Fibroblast of lung (primary cell): ENCODE measurements at places on chromosomes 1 and 21. TPM values are rescaled to one million over a fixed set of nuclear protein-coding genes. Genes with fewer than 3 reads are reported as not detected.

DNA sequence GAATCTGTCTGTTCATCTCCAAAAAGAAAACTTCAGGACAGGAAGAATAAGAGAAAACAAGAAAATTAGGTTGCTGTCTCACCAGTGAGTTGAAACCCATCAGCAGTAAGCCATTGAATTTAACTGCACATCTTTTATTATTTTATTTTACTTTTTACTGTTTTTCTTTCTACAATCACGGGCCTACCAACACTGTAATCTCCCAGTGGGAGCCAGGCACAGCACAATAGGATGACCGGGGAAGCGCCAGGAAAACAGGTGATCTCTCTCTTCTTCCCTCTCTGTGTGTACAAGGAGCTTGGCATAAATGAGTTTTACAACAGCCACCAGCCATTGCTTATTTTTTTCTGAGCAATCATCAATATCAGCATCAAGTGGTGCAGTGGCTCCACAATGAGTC is 113.1 kb upstream of the ESRRG start:
- no peaks in the 10 kb centered on the region for H3K4me1 ChIP-seq
- no peaks in the 10 kb centered on the region for H3K36me3 ChIP-seq
- no peak for DNase-seq
- no peak overlapping the region for H3K27ac ChIP-seq
- H3K27me3 ChIP-seq, result no peaks in the 10 kb centered on the region

- H3K4me3 ChIP-seq, result no peak overlapping the region
- peak overlapping the region; percentile 48 for H3K27ac ChIP-seq
- H3K36me3 ChIP-seq, result no peaks in the 10 kb centered on the region
- no peaks in the 10 kb centered on the region for H3K27me3 ChIP-seq
Observed at GRCh38 chr1:67732750-67733151, 47.8 kb downstream of the GADD45A start.

DNA sequence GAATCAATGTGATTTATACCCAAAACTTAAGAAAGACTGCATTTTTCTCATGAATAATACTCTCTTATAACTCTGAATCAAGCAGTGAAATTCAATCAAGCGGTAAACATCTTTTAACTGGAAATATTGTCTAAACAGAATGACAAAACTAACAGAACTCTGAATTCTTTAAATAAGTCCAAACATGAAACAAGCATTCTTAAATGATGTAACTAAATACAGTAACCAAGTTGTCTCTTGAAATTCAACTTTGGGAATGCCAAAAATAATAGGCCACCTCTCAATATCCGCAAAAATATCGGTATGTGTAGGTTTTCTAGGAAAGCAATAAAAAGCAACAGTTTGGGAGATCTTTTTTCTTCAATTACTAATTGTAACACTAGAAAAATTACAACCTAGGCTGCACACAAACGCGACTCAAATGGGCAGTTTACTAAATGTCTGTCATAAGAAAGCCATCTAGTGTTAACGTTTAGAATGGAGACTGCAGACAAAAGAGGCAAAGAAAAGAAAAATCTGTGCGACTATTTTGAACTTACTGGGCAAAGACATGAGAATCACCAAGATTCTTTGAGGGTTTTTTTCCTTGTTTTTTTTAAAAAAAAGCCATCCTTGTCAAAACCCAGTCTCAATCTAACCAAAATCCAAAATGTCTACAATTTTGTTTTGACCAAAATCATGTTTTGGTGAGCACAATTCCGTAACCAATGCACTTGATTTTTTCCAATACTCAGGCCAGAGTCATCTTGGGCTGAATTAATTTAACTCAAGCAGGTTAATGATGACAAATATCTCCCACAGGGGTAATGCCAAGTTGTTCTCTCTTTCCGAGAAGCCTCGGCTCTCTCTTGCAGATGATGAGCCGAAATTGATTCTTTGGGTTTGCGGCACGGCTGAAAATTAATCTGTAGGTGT is 1.3 kb downstream of the SIPA1L2 start:
- H3K4me1 ChIP-seq, result no peaks in the 10 kb centered on the region
- peak overlapping the region; percentile 58 for H3K4me3 ChIP-seq
- peak; percentile 54 for DNase-seq
- peaks cover 11% of the 10 kb centered on the region for H3K27me3 ChIP-seq
- no peaks in the 10 kb centered on the region for H3K36me3 ChIP-seq

DNA sequence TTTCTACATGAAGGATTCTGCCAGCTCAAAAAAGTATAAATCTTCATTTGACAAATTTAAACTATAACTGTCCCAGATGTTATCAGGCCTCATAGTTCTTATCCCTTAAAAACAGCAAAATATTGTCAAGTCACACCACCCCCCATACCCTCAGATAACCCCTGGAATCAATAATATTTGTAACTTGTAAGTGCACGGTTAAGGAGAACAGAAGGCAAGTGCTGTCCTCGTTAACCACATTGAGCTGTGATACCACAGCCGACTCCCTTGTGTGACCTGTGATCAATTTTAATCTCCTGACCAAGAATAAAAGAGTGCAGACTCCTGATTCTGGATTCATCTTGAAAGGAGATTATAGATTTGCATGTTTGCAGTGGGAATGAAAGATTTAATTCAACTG is 310.7 kb downstream of the DPYD start:
- H3K36me3 ChIP-seq, result no peaks in the 10 kb centered on the region
- H3K4me3 ChIP-seq, result no peak overlapping the region
- H3K27me3 ChIP-seq, result no peaks in the 10 kb centered on the region

GRCh38 chr1:6065093-6065858 is 19.6 kb downstream of the KCNAB2 start:
- H3K27ac ChIP-seq, result no peak overlapping the region
- H3K4me1 ChIP-seq, result no peaks in the 10 kb centered on the region
- no peaks in the 10 kb centered on the region for H3K36me3 ChIP-seq
- no peaks in the 10 kb centered on the region for H3K27me3 ChIP-seq

GRCh38 chr1:67175530-67176087 is 9.4 kb downstream of the IL23R start:
- no peak overlapping the region for H3K27ac ChIP-seq
- H3K4me1 ChIP-seq, result no peaks in the 10 kb centered on the region
- H3K36me3 ChIP-seq, result no peaks in the 10 kb centered on the region
- DNase-seq, result no peak

DNA sequence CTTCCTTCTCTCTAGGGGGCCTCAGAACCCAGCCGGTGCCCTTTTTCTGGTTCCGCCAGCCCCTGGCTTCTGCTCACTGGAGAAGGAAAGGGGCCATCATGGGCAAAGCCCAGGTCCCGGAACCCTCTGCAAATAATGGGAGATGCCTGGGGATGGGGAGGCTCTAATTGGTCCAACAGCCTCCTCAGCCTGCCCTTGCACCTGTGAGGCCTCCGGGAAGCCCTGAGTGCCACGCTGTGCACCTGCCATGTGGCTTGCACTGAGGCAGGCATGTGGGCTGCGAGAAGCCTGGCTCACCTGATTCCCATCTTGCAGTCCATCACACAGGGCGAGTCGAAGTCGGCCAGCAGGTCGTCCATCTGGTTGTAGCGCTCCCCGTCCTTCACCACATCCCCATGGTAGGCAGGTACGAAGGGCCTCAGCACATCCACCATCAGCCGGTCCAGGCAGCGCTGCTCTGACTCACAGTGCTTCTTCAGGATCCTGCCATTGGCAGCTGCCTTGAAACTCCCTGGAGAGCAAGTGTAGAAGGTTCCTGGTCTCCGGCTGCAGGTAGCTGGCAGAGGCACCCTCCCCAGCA is 92.1 kb downstream of the ITPKB start:
- peaks cover 15% of the 10 kb centered on the region for H3K4me1 ChIP-seq
- peaks cover 10% of the 10 kb centered on the region for H3K36me3 ChIP-seq
- H3K4me3 ChIP-seq, result no peak overlapping the region
- H3K27ac ChIP-seq, result no peak overlapping the region
- DNase-seq, result no peak

GRCh38 chr21:35323947-35324346 is 274.8 kb upstream of the RUNX1 start:
- peak overlapping the region; percentile 11 for H3K27ac ChIP-seq
- peak; percentile 16 for DNase-seq
- H3K27me3 ChIP-seq, result no peaks in the 10 kb centered on the region
- H3K36me3 ChIP-seq, result no peaks in the 10 kb centered on the region
- H3K4me3 ChIP-seq, result no peak overlapping the region

DNA sequence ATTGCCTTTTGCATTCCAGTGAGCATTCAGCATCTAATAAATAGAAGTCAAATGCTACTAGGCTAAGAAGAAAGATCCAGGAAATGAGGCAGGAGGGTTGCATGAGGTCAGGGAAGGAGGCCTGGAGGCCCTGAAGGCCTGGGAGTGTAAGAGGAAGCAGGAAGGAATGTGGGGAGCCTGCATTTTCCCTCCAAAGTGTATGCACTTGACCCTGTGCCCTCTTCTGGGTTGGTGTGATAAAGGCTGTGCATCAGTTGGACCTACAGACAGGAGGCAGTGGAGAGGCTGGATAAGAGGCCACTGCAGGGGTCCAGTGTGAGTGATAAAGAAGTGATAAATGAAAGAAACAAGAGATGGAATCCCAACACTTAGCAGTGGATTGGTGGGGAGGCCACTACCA is 20.4 kb downstream of the KIAA1614 start:
- H3K4me1 ChIP-seq, result no peaks in the 10 kb centered on the region
- peaks cover 1% of the 10 kb centered on the region for H3K36me3 ChIP-seq
- no peak overlapping the region for H3K27ac ChIP-seq
- no peak for DNase-seq
- no peak overlapping the region for H3K4me3 ChIP-seq
- H3K27me3 ChIP-seq, result no peaks in the 10 kb centered on the region

- no peak overlapping the region for H3K4me3 ChIP-seq
- no peak overlapping the region for H3K27ac ChIP-seq
- peak; percentile 28 for DNase-seq
- H3K4me1 ChIP-seq, result peaks cover 2% of the 10 kb centered on the region
Observed at GRCh38 chr1:164311377-164311776, 247.6 kb upstream of the PBX1 start.

- no peaks in the 10 kb centered on the region for H3K36me3 ChIP-seq
- no peaks in the 10 kb centered on the region for H3K27me3 ChIP-seq
- no peaks in the 10 kb centered on the region for H3K4me1 ChIP-seq
- no peak overlapping the region for H3K4me3 ChIP-seq
Observed at GRCh38 chr1:38285807-38286530, 239.4 kb upstream of the POU3F1 start.

GRCh38 chr1:15148475-15148874 is 5.1 kb upstream of the TMEM51 start:
- H3K4me3 ChIP-seq, result no peak overlapping the region
- H3K27ac ChIP-seq, result no peak overlapping the region
- peaks cover 8% of the 10 kb centered on the region for H3K27me3 ChIP-seq
- no peak for DNase-seq
- no peaks in the 10 kb centered on the region for H3K4me1 ChIP-seq
- no peaks in the 10 kb centered on the region for H3K36me3 ChIP-seq

- H3K36me3 ChIP-seq, result no peaks in the 10 kb centered on the region
- H3K27me3 ChIP-seq, result no peaks in the 10 kb centered on the region
- H3K27ac ChIP-seq, result no peak overlapping the region
- no peaks in the 10 kb centered on the region for H3K4me1 ChIP-seq
Observed at GRCh38 chr1:62082456-62083363, 111.9 kb upstream of the L1TD1 start.

DNA sequence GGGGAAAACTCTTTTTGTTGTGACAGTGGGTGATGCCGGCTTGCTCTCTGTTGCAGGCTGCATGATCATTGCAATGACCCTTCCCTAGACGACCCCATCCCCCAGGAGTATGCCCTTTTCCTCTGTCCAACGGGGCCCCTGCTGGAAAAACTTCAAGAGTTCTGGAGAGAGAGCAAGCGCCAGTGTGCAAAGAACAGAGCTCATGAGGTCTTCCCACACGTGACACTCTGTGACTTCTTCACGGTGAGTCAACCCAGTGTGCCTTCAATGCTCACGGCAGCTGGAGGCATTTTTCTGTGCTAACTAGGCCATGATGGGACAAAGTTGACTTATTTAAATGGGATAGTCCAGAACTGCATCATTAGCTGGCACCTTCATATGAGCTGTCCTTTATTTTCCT is 5.7 kb downstream of the UBASH3A start:
- H3K27ac ChIP-seq, result no peak overlapping the region
- no peaks in the 10 kb centered on the region for H3K36me3 ChIP-seq
- H3K4me1 ChIP-seq, result no peaks in the 10 kb centered on the region
- H3K4me3 ChIP-seq, result no peak overlapping the region
- H3K27me3 ChIP-seq, result peaks cover 3% of the 10 kb centered on the region

Gene RIPPLY3
- not detected in 2 replicates for total RNA-seq

Gene FCRL2
- total RNA-seq, result not detected in 2 replicates

Gene CYYR1
- total RNA-seq, result 0.17 and 0.26 TPM in 2 replicates

Gene OR10J1
- total RNA-seq, result not detected in 2 replicates

Gene SPRR2D
- total RNA-seq, result not detected in 2 replicates

Gene MAP10
- total RNA-seq, result 2.6 TPM in 2 replicates

Gene BACE2
- 31.5 and 33.4 TPM in 2 replicates for total RNA-seq

Gene SLC30A2
- not detected in 2 replicates for total RNA-seq
